ENCODE measurements at places on chromosomes 12 and 14.
A peak's percentile ranks its signal among the peaks of the same experiment; 100 is the strongest.

GRCh38 chr12:49276304-49277290, 11.7 kb downstream of the TUBA1C start:
- no peak for DNase-seq

- no peak for DNase-seq
Measured at GRCh38 chr12:57816001-57816854, 2.3 kb downstream of the AVIL start.

- peak; percentile 56 for DNase-seq
Measured at GRCh38 chr14:68285421-68286179, 466.0 kb downstream of the RAD51B start.

- no peak for DNase-seq
Measured at GRCh38 chr12:114955414-114956014, 271.5 kb upstream of the TBX3 start.

DNA sequence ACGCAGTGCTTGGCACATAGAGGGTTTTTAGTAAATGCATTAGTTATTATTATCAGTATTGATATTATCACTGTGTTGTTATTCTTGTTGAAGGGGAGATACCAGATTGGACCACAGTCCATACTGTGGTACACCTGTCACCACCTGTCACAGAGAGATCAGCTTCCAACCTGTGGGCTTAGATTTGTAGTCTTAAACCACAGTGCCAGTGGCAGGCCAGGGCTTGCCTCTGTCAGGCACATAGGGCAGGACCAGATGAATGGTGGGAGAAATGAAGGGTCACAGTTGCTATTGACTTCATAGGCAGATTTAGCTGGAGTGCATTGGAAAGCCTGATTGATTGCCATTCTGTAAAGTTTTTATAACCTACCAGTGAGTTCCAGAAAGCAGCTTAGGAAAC, 35.1 kb downstream of the ARL1 start:
- no peak for DNase-seq

GRCh38 chr12:31005256-31005943, 68.3 kb upstream of the DDX11 start:
- DNase-seq = no peak

DNA sequence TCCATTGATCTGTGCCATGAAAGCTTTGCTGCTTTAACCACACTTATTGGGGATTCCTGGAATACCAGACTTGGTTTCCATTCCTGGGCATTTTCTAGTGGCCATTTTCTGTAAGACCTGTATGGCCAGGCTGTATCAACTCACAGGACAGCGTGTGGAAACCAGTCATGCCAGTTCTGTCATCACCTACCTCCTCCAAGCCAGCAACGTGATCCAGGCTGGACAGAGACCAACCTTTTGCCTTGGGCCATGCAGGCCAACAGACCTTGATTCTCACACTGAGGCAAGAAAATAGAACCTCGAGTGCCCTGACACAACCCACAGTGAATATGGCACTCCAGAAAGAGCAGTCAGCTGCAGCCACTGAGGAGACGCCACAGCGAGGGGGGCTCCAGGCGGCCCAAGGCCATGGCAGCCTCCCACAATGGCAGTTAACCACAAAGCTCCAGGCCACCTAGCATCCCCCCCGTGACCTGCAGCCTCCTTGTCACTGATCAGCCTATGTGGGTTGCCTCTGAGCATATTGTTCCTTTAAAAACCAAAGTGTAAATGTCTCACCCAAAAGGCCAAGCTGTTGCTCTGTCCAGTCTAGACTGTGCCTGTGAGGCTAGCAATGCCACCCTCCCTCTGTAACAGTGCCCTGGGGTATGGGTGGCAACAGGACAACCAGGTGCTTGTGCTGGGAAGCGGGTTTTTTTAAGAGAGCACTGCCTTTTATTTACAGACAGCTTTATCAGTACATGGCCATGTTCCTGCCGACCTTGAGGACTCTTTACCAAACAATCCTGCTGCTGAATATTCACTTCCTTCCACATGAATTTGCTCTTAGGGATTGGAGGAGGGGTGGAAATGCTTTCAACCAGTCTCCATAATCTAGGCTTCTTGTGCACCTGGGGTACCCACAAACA, 168.7 kb upstream of the HIF1A start:
- DNase-seq = no peak

GRCh38 chr12:6284273-6284672, 26.2 kb upstream of the PLEKHG6 start:
- DNase-seq = no peak

- DNase-seq = no peak
Measured at GRCh38 chr12:57795354-57795753, 12.8 kb downstream of the TSFM start.

- no peak for DNase-seq
Measured at GRCh38 chr12:52351196-52352059, 15.9 kb downstream of the KRT85 start.

GRCh38 chr14:61147381-61147821, 133.7 kb downstream of the TMEM30B start:
- DNase-seq = no peak

DNA sequence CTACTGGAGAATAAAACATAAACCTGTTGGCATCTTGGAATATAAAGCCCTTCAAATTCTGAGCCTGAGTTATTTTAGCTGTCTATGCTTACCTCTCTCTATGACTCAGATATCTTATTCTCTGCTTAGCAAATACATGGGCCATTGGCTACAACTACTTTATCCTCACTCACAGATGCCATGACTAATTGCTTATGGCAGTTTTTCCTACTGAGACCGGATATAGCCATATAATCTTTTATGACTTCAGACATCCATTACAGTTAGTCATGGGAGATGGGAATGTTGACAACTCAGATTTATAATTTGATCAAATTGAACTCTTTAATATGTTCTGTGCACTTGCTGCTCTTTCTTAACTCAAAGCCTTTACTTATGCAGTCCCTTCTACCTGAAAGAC, 502.4 kb upstream of the ATP2B1 start:
- DNase-seq = no peak

DNA sequence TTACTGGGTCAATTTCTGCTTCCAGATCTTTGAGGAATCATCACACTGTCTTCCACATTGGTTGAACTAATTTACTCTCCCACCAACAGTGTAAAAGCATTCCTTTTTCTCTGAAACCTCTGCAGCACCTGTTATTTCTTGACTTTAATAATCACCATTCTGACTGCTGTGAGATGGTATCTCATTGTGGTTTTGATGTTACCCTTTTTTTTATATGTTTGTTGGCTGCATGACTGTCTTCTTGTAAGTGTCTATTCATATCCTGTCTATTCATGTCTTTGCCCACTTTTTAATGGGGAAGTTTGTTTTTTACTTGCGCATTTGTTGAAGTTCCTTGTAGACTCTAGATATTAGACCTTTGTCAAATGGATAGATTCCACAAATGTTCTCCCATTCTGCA, 324.9 kb downstream of the NAV3 start:
- DNase-seq = no peak

- DNase-seq = no peak
Measured at GRCh38 chr14:94663538-94663937, 51.3 kb downstream of the SERPINA3 start.

GRCh38 chr14:21248739-21249411, 20.4 kb downstream of the HNRNPC start:
- DNase-seq = no peak

- DNase-seq = no peak
Measured at GRCh38 chr14:86299994-86300393, 770.0 kb downstream of the FLRT2 start.

GRCh38 chr12:7959701-7960121, 23.7 kb upstream of the SLC2A3 start:
- DNase-seq = no peak

- no peak for DNase-seq
Measured at GRCh38 chr12:57010627-57011247, 4.4 kb upstream of the ZBTB39 start.

GRCh38 chr12:15796493-15797141, 7.4 kb upstream of the EPS8 start:
- no peak for DNase-seq

- DNase-seq = no peak
Measured at GRCh38 chr14:82422230-82422629, 888.6 kb upstream of the SEL1L start.

- no peak for DNase-seq
Measured at GRCh38 chr12:19245666-19246065, 116.1 kb downstream of the PLEKHA5 start.

DNA sequence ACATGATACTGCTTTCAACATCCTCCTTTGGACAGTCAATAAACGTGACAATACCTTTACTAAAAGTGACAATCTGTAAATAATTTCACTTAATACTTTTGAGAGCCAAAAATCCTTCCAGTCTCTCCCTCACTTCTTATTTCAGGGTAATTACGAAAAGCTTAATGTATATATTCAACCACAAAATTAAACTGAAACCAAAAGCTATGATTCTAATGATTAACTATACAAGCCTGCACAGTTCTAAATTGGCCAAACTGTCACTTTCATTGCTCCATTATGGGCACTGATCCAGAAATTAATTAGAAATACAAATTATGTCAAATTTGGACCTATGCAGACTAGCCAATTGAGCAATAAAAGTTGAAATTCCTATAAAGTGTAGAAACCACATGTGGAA, 696.5 kb upstream of the MIS18BP1 start:
- no peak for DNase-seq

DNA sequence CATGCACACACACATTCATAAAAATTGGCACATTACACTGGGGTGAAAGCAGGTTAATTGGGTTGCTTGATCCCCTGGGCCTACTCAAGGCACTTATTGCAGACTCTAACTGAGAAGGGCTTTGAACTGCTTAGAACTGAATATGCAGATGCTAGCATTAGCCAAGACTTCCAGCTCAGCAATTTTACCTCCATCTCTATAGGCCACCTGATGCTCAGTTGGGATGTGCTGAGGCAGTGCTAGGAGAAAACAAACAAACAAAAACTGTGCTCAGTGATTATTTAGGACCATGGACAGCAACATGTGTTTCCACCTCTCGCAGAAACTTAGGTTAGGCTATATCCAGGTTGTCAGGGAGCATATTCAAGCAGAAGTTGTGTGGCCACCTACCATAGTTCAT, 124.8 kb upstream of the WSCD2 start:
- DNase-seq = no peak

DNA sequence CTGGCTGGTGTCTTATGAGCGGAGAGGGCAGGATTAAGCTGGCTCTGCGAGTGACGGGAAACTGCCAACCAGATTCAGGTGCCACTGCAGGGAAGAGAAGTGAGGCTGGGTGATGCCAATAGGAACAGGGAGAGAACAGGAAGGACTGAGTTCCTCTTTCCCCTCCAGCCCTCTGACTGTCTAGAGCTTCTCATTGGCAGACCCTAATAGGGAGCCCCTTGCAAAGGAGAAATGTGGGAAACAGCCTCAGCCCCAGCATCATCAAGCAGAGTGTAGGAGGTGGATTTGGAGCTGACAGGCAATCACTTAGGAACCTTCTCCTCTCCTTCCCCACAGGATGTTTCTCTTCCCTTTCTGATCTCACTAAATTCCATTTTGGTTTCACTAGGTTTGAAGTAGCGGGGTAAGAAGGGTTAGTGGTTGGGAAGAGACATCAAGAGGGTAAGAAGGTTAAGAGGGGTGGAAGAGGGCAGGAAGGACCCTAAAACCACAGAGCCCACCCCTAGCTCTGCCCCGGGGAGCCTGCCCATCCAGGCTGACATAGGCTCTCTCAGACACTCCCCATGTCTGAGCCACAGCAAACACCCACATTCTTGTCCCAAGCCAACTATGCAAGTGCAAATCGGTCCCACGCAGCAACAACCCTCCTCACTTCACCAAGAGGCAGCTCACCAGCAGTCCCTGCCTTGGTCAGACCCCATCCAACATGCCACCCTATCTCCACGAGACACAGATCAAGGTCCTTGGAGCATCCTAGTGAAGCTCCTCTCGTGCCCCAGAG, 111.1 kb downstream of the STAB2 start:
- DNase-seq = no peak

DNA sequence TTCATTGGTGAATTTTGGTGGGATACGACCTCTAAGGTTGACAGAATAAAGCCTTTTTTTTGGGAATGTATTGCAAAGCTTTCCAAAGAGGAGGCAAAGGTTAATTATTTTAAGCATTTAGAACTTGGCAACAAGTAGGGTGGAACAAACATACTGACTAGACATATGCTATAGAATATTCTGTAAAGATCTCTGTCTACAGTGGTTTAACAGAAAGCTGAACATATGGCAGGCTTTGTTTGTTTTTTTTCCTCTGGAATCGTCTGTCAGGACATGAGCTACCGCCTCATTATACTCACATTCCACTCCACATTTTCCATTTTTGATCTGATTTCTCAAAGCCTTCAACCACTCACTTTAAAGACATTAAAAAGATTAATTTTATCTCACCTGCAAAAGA, 153.4 kb upstream of the PELI2 start:
- DNase-seq = no peak

Data from activated CD4-positive, CD25-positive, alpha-beta regulatory T cell treated with anti-CD3 and anti-CD28 coated beads, Interleukin-2, amount 50 U/mL, for 72 hours (primary cell).